Hematopoietic multipotent progenitor cell treated with erythropoietin and hydrocortisone succinate and interleukin-3 and kit ligand, for 4 days (in vitro differentiated cells): ENCODE measurements at places on chromosomes 11 and 22.
A peak's percentile ranks its signal among the peaks of the same experiment; 100 is the strongest.

GRCh38 chr11:117037279-117037974, 60.8 kb downstream of the SIK3 start:
- peak; percentile 50 for DNase-seq

DNA sequence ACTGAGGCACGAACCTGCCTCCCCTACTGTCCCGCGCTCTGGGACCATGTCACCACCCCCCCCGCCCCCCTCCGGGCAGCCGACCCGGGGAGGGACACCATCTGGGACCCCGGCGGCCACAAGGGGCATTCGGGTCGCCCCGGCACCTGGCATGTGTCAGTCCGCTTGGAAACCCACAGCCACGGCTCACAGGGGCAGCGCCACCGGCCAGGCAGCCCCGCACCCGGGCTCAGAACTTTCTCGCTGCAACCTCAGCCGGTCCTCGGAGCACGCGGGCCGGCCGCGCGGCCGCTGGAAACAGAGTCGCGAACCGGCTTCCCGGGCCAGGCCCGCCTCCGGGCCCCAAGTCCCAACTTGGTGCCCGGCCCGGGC, 159.9 kb upstream of the GRK3 start:
- peak; percentile 48 for DNase-seq

DNA sequence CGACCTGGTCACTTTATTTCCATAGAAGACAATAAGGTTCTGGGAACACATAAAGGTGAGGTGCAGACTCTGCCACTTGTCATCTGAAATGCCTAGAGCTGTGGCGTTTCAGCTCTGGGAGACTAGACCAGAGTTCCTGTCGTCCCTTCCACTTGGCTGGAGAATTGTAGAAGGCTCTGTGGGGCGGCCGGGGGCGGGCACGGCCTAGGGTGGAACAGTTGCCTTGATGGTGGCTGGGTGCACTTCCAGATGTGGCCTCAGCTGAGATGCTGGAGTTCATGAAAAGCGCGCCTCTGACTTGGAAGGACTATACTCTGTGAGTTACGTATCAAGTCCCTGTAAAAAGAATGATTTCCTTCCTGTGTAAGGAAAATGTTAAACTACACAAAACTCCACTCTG, 16.8 kb downstream of the TRMU start:
- no peak for DNase-seq

GRCh38 chr22:45538281-45538680, 35.6 kb downstream of the FBLN1 start:
- DNase-seq, result no peak

- DNase-seq, result no peak
These were observed 9.5 kb downstream of the OR5P2 start for GRCh38 chr11:7787239-7787638.

- DNase-seq, result no peak
These were observed 28.1 kb upstream of the KIRREL3 start for GRCh38 chr11:127028648-127029047.

GRCh38 chr11:11167806-11168205, 185.2 kb downstream of the CSNK2A3 start:
- DNase-seq, result no peak

DNA sequence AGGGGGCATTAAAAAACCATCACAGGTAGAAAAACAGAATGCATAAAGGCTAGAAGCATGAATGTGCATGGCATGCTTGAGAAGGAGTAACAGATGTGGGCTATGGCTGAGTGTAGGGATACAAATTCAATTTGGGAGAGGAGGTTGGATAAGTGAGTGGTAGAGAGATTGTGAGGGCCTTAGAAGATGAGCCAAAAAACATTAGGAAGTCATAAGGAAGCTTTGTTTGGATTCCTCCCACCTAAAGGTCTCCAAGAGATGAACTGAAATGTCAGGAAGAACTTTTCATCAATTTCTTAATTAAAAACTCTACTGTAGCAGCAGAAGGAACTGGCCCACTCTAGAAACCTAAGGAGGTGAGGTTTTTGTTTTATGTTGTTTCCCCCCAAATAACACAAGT, 41.2 kb upstream of the CSNK2A3 start:
- DNase-seq, result no peak

DNA sequence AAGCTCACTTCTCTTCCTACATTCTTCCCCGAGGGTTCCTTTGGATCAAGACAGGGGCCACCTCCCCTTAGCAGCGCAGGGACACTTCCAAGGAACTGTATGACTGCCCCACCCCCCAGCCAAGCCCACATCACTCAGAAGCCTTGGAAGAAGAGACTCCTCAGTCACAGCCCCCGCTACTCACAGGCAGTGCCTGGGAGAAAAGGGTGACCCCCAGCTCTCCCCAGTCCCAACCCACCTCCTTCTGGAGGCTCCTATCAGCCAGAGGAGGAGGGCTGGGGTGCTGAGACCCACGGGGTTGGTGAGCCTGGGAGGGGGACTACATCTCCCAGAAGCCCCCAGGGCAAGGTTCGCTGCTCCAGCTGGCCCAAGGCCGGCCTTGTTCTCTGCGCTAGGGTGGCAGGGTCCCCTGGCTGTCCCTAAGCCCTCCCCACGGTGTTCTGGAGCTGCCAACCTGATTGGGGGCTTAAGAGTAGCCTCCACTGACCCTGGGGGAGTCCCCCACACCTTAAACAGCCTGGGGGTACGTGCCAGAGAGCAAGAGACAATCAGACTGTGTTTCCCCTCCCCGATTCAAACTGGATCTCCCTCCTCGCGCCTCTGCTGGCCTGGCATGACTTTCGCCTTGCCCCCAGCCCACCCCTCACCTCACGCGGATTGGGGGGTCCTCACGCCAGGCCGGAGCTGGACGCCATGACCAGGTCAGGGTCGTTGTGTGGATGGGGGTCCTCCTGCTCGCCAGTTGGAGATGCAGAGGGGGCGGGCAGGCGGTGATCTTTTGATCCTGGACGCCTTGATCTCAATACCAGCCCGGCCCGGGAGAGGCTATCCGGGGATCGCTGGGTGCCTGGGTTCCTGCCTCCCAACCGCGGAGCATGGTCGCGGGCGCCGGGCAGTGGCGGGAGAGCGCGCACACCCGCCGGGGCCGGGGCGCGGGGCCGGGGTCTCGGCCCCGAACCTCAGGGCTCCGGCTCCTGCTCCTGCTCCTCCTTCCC, 838 bp downstream of the BCL9L start:
- peak; percentile 77 for DNase-seq

- no peak for DNase-seq
These were observed 80.2 kb upstream of the NTM start for GRCh38 chr11:131290185-131290584.

DNA sequence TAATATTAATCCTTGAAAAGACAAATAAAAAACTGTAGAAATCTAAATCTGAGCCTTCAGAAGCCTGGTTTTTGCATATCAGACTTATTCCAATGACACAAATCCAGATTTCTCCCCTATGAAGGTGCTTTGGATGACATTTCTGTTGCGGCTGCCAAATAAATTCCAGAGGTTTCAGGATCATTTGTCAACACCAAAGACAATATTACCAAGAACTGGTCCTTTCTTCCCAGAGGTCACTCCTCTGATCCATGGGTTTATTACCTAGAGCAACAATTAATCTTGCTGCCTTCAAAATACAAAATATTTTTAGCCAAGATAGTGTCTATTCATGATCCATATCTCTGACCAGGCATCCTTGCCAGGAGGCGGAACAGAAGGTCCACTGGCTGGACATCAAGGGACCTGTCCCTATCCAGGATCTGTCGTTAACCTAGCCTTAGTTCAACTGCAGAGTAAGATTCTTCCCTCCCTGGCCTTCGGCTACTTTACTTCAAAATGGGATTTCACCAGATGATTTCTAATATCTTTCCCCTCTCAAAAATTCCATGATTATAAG, 4.9 kb downstream of the CADM1 start:
- DNase-seq, result no peak

GRCh38 chr11:8697054-8697453, 14.5 kb downstream of the RPL27A start:
- DNase-seq, result no peak

DNA sequence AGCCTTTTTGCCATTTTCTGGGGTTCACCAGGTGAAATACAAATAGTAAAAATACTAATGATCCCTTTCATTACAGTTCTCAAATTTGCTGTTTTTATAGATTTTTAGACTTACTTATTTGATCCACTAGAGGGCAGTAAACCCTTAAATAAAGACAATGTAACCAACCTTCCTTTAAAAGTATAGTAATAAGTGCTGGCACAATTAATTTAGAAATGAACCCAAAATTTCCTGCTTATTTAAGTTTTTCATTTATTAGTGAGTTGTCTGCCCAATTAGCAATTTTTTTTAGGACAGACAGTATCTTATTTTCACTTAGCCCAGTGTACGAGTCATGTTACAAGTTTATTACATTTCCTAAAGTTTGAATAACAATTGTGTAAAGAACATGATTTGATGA, 4.7 kb downstream of the DDIAS start:
- DNase-seq, result peak; percentile 83

DNA sequence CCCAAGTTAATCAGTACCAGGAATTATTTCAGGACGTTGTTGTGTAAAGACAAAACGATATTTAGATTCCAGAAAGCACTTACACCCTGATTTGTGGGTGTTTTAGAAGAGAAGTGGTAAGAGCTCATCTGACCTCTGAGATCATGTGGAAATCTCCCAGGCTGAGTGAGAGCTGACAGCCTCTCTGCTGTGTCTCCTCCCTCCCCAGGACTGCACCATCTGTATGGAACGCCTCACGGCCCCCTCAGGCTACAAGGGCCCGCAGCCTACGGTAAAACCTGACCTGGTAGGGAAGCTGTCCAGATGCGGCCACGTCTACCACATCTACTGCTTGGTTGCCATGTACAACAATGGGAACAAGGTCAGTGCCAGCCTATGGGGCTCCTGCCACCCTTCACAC, 20.0 kb downstream of the DTX4 start:
- DNase-seq, result no peak

- DNase-seq, result peak; percentile 49
These were observed 5.8 kb downstream of the ARSA start for GRCh38 chr22:50621948-50622722.

GRCh38 chr11:41039592-41039991, 419.9 kb downstream of the LRRC4C start:
- DNase-seq, result no peak

DNA sequence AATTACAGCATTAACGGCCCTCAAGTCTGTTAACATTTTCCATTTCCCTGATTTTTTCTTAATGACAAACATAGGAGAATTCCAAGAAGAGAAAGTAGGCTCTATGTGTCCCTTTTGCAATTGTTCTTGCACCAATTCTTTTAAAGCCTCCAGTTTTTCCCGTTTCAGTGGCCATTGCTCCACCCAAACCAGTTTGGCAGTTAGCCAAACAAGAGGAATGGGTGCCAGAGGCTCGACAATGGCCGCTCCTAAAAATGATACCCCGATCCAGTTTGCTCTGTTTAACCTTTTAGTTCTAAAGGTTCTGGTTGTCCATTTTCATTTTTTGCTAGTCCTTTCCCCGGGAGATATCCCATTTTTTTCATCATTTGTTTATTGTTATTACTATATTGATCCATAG, 6.7 kb upstream of the DNAJB13 start:
- no peak for DNase-seq

GRCh38 chr11:111957663-111958444, 20.7 kb downstream of the DIXDC1 start:
- no peak for DNase-seq

GRCh38 chr11:102168481-102168880, 58.2 kb downstream of the YAP1 start:
- no peak for DNase-seq
